ENCODE measurements at places on chromosomes 7 and 10.

- DNase-seq: no peak
These were observed 876.9 kb upstream of the GHITM start for GRCh38 chr10:83262434-83262833.

DNA sequence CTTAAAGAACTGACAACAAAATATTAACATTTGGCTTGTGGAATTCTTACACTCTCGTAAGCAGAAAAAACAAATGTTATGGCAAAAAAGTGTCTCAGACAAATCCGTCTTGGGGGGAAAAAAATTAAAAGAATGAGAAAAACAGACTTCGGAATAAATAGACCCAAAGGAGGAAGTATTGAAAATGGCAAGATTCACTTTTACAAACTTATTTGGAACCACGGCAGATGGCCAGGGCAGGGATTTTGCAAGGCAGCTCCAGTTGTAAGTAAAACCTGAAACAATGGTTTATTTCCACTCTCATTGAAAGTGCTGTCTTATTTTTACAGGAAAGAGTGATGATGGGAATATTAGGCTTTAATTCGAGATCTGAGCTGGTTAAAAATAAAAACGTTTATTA is 1.5 kb upstream of the ZNF438 start:
- no peak for DNase-seq

- no peak for DNase-seq
These were observed 410.8 kb downstream of the SFMBT2 start for GRCh38 chr10:7000061-7000460.

- DNase-seq: no peak
These were observed 182.2 kb downstream of the PHF14 start for GRCh38 chr7:11155883-11156282.

- DNase-seq: no peak
These were observed 37.2 kb upstream of the PLXDC2 start for GRCh38 chr10:19778996-19779395.

DNA sequence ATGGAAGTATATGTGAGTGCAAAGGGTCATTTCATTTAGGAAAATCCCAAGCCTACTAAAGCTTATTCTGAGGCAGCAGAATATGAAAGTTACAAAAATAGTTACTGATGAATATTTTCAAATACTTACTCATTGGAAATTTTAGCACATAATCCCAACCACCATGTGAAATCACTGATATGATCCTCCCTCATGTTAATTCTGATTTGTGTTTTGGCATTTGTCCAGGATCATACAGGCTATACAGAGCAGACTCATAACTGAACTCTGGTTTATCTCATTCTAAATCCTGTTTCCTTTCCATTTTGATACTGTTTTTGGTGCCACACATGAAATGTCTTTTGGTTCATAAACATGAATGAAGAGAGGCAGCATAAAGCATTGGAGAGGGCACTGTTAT is 3.4 kb upstream of the FAM24B start:
- no peak for DNase-seq

DNA sequence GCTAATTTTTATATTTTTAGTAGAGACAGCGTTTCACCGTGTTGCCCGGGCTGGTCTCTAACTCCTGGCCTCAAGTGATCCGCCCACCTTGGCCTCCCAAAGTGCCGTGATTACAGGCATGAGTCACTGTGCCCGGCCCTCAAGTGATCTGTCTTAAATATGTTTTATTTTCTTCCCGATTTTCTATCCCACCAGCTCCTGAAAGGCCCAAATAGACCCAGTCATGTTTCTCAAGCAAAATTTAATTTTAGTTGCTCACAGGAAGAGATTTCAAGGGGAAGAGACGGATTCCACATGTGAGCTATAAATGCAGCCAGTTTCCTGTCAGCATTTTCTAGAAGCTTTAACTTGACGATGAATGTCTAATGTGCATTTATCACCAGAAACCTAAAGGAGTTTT is 12.0 kb downstream of the DENND10 start:
- no peak for DNase-seq

- no peak for DNase-seq
These were observed 2.0 kb downstream of the ELN start for GRCh38 chr7:74029991-74030415.

GRCh38 chr7:79495544-79496272 is 42.2 kb upstream of the MAGI2 start:
- DNase-seq: no peak

- no peak for DNase-seq
These were observed 106.7 kb downstream of the CACNB2 start for GRCh38 chr10:18246967-18247366.

- no peak for DNase-seq
These were observed 236.8 kb downstream of the FRMD4A start for GRCh38 chr10:14093730-14094484.

DNA sequence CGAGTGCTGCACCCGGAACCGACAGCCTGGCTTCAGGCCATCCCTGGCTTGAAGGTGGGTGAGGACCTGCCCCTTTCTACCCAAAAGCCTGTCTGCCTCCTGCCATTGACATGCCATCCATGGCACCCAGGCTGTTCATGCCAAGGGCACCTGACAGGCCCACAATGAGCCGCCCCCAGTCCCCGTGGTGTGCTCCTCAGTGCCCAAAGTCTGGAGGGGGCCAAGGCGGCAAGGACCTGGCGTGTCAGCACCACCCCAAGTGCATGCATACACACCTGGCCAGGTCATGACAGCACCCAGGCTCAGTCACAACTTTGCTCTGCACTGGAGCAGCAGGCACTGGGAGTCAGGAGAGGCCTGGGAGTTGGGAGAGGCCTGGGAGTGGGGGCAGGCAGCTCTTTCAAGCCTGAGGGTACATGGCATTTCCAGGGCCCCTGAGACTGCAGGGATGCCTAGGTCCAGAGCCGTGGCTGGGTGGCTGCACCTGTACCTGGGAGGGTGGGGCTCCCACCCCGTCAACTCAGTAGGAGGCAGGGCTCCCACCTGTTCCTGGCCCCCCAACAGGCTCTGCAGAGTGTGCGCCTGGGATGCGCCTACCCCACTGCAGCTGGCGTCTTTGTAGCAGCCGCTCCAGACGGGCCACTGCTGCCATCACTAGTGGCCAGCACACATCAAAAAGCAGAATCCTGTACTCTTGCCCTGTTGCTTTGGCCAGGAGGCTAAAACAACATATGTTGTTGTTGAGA is 71.7 kb downstream of the ZNF467 start:
- DNase-seq: no peak

DNA sequence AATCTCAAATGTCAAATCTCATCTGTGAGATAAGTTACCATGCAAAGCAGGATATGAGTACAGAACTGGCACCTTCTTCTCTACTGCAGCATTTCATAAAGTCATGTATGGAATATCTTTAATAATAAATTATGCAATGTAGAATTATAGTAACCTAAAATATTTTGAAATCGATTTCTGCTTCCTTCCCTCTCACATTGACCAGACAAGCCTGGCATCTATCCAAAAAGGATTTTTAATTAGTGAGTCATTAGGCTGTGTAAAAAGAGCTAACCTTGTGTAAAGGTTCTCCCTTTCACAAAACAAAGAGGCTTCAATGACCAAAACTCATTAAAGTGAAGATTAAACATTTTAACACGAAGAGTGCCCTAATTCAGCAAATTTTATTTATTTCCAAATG is 48.8 kb upstream of the EXOC6 start:
- no peak for DNase-seq

GRCh38 chr7:44277391-44277790 is 48.0 kb downstream of the CAMK2B start:
- no peak for DNase-seq

- peak; percentile 12 for DNase-seq
These were observed 839 bp downstream of the IKZF5 start for GRCh38 chr10:123007558-123008354.

GRCh38 chr7:36752026-36752711 is 27.9 kb upstream of the AOAH start:
- no peak for DNase-seq

DNA sequence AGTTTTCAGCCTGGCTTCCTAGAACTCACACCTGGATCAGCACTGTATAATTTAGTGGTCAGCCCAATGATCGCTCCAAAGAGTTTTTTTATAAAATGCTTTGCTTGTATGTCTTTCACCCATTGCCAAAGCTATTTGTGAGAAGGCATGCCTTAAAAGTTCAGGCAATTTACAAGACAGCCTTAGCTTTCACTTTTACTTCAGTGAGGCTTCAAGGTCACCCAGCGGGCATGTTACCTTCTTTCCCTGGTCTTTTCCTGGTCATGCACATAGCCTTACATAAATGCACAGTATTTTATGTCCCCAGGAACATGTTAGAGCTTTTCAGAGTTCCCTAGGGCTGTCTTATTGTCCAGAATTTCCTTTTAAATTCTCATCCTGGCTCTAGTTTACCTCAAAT is 179.9 kb upstream of the TMEM72 start:
- no peak for DNase-seq

DNA sequence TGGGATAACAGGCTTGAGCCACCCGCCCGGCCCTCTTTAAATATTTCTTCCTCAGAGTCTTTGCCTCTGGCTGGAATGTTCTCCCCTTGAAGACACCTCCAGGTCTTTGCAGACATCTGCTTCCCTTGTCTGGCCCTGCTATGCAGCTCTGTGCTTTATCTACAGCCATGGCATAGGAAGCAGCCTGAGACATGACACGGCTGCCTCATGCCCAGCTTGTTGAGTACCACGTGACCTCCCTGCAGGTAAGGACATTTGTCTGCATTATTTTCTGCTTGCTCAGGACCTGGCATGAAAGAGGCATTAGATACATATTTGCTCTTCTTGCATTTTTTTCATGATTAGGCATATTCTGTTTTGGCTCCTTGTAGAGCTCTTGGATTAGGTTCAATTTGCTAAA is 113.8 kb upstream of the KLF6 start:
- no peak for DNase-seq

DNA sequence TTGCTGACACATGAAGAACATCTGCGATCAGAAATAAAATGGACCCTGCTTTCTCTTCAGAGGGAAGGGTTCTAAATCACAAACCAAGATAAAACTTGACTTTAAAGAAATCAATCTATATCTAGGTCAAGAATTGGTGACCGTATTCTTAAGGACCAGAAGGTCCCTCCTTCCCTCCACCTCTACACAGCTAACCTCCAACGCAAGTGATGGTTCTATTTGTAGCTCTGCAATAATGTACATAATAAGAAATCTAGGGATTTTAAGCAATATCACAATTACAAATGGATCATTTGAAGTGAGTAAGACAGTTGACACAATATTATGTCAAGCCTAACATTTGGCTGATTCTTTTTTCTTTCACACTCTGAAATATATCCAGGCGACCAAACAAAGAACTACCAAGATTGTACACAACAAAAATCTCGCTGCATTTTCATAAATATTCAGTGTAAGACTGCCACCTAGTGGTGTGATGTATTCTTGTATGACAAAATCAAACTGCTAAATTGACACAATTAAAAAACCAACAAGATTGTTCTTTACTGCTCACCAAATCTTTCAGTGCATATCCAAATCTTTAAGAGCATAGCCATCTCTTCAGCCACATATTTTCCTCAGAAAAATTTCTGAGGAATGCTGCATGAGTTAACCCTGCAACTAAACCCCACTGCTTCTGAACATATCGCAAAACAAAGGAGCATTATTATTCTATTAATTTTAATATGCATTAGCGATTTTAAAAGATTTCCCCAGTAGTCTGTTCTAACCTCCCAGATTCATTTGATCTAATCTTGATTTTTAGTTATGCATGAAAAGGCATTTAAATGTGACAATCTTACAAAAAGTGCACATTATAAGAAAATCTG is 44.5 kb downstream of the ICA1 start:
- no peak for DNase-seq

DNA sequence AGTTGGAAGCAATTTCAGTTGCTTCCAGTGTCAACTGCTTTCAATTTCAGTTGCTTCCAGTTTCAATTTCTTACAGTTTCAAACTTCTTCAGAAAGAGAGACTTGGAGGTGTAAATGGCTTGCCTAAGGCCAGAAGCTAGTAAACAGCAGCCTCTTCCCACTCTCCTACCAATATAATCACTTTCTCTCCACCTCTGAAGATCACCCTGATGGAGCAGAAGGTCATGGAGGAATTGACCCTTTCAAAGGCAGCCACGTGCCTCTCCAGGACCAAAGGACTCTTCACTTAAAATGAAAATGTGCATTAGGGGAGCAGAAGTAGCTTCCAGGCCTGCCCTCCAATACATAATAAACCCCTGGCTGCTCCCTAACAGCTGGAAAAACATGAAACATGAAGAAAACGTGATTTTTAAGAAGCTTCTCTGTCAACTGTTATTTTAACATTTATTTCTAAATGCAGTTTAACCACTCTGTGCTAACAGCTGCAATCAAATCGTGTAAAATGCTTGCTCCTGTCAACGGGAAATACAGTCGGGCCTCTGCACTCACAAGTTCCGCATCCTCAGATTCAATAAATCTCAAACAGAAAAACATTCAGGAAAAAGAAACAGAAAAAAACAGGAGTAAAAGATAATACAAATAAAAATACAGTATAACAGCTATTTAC is 1020.6 kb downstream of the XPNPEP1 start:
- no peak for DNase-seq

DNA sequence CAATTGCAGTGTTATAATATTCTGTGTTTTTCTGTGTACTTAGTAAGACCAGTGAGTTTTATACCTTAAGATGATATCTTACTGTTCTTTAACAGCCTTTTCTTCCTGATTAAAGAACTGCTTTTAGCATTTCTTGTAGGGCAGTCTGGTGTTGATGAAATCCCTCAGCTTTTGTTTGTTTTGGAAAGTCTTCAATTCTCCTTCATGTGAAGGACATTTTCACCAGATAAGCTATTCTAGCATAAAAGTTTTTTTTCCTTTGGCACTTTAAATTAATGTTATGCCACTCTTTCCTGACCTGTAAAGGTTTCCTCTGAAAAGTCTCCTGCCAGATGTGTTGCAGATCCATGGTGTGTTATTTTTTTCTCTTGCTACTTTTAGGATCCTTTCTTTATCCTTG is 1059.8 kb downstream of the LRMDA start:
- no peak for DNase-seq

Data from stimulated activated CD8-positive, alpha-beta memory T cell treated with anti-CD3 and anti-CD28 coated beads, Interleukin-4, amount 100 ng/mL, for 4 hours (primary cell).